ENCODE measurements at places on chromosomes 11 and 22.

DNA sequence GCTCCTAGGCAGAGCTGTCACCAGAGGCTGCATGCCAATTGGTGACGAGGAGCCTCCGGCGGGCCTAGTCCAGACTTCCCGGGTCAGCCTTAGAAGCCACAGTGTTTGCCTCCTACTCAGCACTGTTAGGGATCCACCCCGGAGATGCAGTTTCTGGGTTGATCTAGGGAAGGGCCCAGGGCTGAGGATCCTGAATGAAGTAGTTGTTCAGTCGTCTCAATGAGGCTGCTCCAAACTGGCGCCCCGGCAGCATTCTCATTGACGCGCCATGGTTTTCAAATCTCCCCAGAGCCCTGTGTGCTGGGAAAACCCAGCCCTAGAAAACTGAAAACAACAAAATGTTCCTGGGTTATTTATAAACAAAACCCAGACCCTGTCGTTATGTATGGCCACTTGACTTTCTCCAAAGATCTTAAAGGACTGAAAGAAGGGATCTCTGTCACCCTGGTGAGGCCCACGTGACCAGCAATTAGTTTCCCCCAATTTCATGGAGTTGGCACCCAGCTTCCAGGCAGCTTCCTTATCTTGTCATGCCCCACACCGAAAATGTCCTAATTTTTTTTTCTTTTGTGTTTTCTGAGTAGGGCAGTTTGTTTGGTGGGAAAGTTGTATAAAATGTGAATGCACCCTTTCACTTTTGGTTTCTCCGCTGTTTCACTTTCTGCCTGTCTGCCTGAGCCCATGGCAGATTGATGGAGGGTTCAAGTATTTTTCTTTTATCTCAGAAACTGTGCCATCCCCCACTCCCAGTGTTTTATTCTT, 2.0 kb upstream of the EHD1 start:
- no peak for DNase-seq

- no peak for DNase-seq
These were observed 38.3 kb upstream of the CEP295 start for GRCh38 chr11:93623179-93623578.

- no peak for DNase-seq
These were observed 24.7 kb downstream of the LAYN start for GRCh38 chr11:111565114-111565720.

DNA sequence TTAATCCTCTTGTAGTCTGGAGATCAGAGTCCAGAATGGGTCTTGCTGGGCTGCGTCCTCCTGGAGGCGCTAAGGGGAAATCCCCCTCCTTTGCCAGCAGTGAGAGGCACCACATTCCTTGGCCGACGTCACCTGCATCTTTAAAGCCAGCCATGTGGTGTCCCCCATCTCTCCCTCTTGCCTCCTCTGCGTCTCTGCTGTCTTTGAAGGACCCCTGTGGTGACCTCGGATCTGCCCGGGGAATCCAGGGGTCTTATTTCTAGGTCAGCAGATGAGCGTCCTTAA, 27.2 kb upstream of the PARVB start:
- DNase-seq: no peak
